Activated T-helper 1 cell treated with anti-CD3 and anti-CD28 coated beads, Interleukin-12 subunit alpha, Interleukin-12 subunit beta, Interleukin-2, Interleukin-4 antibody, amounts not matched to agents 30 ng/mL and 10 ng/mL and 1 ng/mL, durations not matched to agents 14 hours and 24 hours and 36 hours (primary cell): ENCODE measurements at places on chromosomes 7 and 10. TPM values are rescaled to one million over a fixed set of nuclear protein-coding genes. Genes with fewer than 3 reads are reported as not detected.

DNA sequence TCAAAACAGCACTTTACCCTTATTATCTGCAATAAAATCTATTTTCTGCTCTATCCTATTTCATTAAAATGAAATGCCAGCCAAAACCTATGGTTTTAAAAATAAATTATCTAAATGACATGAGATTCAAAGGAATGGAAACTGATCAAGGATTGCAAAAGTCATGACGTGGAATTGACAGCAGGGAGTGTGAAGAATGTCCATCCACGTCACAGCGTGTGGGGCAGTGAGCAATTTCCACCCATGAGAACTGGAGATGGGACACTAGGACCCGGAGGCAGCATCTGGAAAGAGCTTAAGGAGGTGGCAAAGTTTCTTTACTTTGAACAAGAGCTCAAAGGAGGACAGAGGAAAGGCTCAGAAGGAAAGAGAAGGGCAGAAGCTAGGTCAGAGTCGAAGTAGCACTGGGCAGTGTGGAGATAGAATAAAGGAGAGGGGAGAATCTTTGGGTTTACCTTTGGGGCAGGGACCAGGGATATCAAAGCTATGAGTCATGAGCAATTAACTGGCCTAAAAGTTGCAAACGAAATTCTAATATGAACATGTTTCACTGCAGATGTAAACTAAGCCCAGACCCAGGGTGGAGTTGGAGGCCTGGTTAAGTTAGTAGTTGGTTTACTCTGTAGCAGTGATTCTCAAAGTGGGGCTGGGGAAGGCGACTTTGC is 24.9 kb upstream of the STK17A start:
- peaks cover 13% of the 10 kb centered on the region for H3K27me3 ChIP-seq
- H3K36me3 ChIP-seq = peaks cover 5% of the 10 kb centered on the region
- peaks cover 17% of the 10 kb centered on the region for H3K4me1 ChIP-seq
- no peak overlapping the region for H3K4me3 ChIP-seq
- DNase-seq = no peak
- no peak overlapping the region for H3K27ac ChIP-seq

DNA sequence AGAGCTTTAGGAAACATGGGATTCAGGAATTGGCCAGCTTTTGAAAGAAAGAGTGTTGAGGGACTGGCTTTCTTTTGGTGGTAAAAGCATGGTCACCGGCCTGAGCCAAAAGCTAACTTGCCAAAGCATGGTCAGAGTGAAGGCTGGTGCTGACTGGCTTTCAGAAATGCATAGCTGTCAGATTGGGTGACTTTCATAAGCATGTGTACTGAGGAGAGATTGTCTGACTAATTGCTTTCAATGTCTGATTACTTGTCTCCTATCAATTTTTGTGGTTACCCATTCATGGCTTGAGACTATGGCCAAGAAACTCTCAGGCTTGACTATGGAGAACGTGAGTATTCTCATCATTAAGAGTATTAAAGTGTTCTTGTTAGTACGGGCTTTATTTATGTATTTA is 28.2 kb downstream of the ZNF25 start:
- no peak overlapping the region for H3K27ac ChIP-seq
- H3K4me3 ChIP-seq = no peak overlapping the region
- no peak for DNase-seq
- no peaks in the 10 kb centered on the region for H3K27me3 ChIP-seq

DYNC1I1 gene
- not detected in 2 replicates for total RNA-seq

DNA sequence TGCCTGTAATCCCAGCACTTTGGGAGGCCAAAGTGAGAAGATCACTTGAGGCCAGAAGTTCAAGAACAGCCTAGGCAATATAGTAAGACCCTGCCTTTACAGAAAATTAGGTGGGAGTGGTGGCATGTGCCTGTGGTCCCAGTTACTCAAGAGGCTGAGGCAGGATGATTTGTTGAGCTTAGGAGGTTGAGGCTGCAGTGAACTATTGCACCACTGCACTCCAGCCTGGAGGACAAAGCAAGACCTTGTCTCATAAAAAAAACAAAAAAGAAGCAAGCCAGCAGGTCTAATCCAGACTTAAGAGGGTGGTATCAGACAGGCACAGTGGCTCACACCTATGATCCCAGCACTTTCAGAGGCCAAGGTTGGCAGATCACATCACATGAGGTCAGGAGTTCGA is 24.5 kb upstream of the KCTD7 start:
- no peak overlapping the region for H3K4me3 ChIP-seq
- H3K36me3 ChIP-seq = no peaks in the 10 kb centered on the region
- peaks cover 4% of the 10 kb centered on the region for H3K27me3 ChIP-seq
- DNase-seq = no peak
- no peak overlapping the region for H3K27ac ChIP-seq

GRCh38 chr7:148083448-148083847 is 507.1 kb upstream of the C7orf33 start:
- H3K4me3 ChIP-seq = no peak overlapping the region
- H3K4me1 ChIP-seq = no peaks in the 10 kb centered on the region
- H3K36me3 ChIP-seq = no peaks in the 10 kb centered on the region

DNA sequence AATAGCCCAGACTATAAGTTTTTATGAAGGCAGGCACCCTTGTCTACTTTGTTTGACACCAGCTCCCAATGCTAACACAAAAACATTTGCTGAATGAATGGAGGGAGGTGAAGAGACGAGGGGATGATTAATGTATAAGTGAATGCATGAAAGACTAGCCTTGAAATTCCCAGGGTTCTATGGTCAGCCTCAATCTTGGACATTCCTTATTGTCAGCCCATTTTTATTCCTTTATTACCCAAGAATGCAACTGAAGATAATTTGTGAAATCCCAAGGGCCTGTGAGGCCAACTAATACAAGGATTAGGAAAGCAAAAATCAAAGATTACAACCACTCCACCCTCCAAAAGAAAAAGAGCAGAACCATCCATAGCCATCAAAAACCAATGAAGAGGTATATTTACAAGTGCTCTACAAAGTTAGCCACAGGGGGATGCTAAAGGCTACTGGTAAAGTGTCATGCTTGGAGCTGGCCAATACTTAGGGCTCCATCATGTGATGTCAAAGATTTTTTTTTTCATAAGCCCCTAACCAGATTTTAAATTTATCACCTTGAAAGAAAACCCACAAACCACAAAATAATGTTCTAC is 40.0 kb upstream of the ASAH2 start:
- no peak for DNase-seq
- peaks cover 13% of the 10 kb centered on the region for H3K27me3 ChIP-seq
- no peak overlapping the region for H3K27ac ChIP-seq
- H3K4me3 ChIP-seq = no peak overlapping the region
- no peaks in the 10 kb centered on the region for H3K36me3 ChIP-seq

DNA sequence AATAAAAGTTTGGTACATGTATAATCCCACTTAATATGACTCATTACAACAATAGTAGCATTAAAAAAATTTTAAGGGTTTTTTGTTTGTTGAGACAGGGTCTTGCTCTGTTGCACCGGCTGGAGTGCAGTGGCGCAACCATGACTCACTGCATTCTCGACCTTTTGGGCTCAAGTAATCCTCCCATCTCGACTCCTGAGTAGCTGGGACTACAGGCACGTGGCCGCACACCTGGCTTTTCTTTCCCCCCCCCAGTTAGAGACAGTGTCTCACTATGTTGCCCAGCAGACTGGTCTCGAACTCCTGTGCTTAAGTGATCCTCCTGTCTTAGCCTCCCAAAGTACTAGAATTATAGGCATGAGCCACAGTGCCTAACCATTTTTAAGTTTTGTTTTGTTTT is 40.7 kb downstream of the KMT2C start:
- H3K27me3 ChIP-seq = no peaks in the 10 kb centered on the region
- no peak overlapping the region for H3K4me3 ChIP-seq
- H3K4me1 ChIP-seq = peaks cover 17% of the 10 kb centered on the region
- H3K27ac ChIP-seq = no peak overlapping the region
- no peaks in the 10 kb centered on the region for H3K36me3 ChIP-seq

GRCh38 chr7:78438433-78438832 is 639.9 kb downstream of the PHTF2 start:
- H3K27ac ChIP-seq = no peak overlapping the region
- no peaks in the 10 kb centered on the region for H3K4me1 ChIP-seq
- DNase-seq = no peak

TMEM229A gene
- not detected in 2 replicates for total RNA-seq

DNA sequence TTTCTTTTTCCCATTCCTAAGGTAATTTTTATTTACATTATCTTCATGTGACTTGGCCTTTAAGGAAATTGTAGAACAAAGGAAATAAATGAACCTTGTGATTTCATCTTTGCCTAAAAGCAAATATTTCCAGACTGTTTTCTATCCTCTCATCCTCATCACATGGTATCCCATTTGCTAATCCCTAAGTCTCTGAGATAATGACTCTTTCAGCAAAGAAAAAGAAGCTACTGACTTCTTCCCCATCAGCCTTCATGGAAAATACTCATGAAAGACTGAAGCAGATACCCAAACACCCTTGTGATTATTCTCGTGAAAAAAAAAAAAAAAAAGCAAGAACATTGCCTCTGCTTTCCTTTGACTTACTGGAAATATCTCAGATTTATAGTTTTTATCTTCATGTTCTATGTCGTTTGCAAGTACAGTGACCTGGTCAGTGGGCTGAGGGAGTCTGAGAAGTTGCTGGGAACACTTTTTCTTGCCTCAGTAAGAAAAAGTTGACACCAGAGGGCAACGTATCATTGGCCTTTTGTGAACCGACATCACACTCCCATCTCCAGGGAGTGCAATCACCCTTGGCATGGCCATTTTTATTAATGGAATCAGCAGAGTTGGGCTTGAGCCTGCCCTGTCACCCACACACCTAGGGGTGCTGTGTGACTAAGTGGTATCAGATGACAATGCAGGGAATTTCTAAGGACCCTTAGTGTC is 246.0 kb upstream of the KMT2E start:
- H3K4me1 ChIP-seq = no peaks in the 10 kb centered on the region
- H3K36me3 ChIP-seq = no peaks in the 10 kb centered on the region
- no peak overlapping the region for H3K4me3 ChIP-seq
- H3K27ac ChIP-seq = no peak overlapping the region
- no peak for DNase-seq

DNA sequence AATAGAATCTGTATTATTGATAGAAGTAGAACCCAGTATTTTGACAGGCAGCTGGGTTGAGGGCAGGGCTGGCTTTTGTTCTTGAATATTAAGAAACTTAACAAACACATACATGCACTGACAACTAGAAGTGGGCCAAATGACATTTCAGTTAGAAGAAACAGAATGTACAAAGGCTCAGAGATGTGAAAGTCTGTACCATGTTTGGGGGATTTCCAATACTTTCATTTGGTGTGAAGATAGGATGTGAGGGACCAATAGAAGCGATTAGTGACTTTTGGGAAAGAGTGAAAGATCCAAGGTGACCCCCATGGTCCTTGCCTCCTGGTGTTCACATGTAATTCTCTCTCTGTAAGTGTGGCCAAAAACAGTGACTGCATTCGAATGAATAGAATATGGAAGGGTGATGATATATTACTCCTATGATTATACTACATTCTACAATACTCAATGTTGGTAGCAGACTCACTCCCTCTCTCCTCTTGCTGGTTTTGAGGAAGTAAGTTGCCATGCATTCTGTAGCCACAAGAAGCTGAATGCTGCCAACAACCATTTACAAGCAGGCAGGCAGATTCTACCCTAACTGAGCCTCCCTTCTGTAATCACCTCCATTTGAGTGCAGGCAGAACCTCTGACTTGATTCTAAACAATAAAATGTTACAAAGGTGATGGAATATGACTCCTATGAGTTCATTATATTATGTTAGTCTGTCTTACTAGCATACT is 151.4 kb downstream of the TMEM168 start:
- no peak for DNase-seq
- no peak overlapping the region for H3K27ac ChIP-seq
- H3K4me1 ChIP-seq = no peaks in the 10 kb centered on the region
- H3K4me3 ChIP-seq = no peak overlapping the region
- H3K27me3 ChIP-seq = no peaks in the 10 kb centered on the region

DNA sequence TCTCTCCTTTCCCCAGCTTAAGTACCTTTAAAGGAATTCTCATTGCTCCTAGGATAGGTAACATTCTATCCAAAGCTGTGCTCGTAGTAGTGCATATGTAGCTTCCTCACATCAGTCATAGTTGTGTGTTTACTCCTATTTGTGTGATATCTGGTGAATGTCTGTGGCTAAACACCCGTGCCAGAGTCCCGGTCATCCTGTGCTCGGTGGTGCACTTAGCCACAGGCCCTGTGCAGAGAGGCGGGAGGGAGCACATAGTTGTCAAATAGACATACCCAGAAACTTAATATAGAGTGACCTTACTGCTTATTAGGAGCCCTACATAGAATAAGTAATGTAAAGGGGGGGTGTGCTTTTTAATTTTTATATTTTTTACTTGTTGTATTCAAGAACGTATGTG is 76.6 kb downstream of the RBM33 start:
- H3K27ac ChIP-seq = peak overlapping the region; percentile 6
- no peaks in the 10 kb centered on the region for H3K4me1 ChIP-seq
- no peaks in the 10 kb centered on the region for H3K27me3 ChIP-seq
- no peak for DNase-seq

GRCh38 chr10:79416578-79417255 is 28.7 kb downstream of the ZCCHC24 start:
- no peaks in the 10 kb centered on the region for H3K27me3 ChIP-seq
- H3K4me1 ChIP-seq = no peaks in the 10 kb centered on the region
- no peaks in the 10 kb centered on the region for H3K36me3 ChIP-seq
- DNase-seq = no peak
- H3K27ac ChIP-seq = no peak overlapping the region

DNA sequence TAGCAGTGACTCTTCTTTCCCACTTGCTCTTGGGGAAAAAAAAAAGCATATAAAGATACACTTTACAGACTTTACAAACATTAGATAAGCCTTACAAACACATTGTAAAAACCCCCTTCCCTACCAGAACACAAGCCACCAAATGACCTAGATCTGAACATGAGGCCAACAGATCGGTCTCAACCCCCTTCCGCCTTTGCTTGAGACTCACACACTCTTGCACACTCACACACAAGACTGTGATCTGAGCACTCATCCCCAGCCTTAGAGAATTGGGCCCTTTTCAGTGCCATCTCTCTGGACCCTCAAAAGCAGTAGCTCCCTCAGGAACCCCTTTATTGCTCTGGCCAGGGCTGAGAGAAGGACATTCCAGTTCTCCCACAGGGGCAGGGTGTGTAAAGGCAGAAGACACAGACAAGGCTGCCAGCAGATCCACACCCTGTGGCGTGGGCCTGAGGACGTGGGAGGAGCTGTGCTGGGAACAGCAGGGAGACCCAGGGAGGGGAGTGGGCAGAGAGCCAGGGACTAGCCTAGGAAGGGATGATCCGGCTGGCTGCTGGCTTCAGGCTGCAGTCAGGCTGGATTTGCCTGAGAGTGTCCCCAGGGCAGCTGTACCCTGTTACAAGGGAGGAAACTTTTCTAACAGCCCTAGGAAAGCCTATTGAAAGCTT is 206.7 kb downstream of the KIAA1217 start:
- peaks cover 2% of the 10 kb centered on the region for H3K36me3 ChIP-seq
- H3K4me3 ChIP-seq = no peak overlapping the region

SVOPL gene
- not detected in 2 replicates for total RNA-seq

CYP3A5 gene
- total RNA-seq = not detected in 2 replicates

DNA sequence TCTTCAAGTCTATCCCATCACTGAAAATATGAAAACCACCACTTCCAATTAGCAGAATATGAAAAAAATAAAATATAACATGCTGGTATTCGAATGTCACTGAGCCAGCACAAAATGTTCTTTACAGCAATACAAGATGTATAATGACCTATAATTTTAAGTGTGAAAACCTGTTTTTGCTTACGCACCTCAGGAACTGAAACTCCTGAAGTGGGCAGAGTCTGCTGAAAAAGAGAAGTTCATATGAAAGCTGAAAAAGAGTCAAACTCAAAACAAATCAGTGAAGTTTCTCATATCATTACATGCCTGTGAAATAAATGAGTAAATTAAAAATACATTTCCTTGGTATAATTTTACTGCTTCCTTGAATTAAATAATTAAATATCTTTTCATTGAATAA is 272.5 kb downstream of the DGKB start:
- H3K36me3 ChIP-seq = no peaks in the 10 kb centered on the region
- no peaks in the 10 kb centered on the region for H3K27me3 ChIP-seq
- H3K27ac ChIP-seq = no peak overlapping the region
- no peak overlapping the region for H3K4me3 ChIP-seq
- no peak for DNase-seq
